Activated CD4-positive, alpha-beta T cell treated with anti-CD3 and anti-CD28 coated beads for 1 hour (primary cell): ENCODE measurements at places on chromosomes 12 and 14.

DNA sequence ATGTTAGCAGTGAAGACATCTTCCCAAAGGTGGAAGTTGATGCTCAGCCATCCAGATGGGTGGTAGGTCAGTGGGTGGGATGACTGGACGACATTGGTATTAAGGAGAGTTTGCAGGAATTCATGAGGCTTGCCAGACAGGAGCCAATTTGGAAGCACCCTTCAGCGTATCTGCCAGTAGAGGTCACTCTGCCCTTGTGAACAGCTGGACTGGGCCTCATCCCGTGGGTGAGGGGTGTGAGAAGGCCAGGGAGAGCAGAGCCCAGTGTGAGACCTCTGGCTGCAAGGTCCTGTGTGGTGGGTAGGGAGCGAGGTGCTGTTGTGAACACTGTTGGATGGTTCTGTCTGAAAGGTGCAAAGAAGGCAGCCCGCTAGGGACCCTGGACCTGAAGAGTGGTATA, 37.7 kb downstream of the SLC5A8 start:
- no peak for DNase-seq

DNA sequence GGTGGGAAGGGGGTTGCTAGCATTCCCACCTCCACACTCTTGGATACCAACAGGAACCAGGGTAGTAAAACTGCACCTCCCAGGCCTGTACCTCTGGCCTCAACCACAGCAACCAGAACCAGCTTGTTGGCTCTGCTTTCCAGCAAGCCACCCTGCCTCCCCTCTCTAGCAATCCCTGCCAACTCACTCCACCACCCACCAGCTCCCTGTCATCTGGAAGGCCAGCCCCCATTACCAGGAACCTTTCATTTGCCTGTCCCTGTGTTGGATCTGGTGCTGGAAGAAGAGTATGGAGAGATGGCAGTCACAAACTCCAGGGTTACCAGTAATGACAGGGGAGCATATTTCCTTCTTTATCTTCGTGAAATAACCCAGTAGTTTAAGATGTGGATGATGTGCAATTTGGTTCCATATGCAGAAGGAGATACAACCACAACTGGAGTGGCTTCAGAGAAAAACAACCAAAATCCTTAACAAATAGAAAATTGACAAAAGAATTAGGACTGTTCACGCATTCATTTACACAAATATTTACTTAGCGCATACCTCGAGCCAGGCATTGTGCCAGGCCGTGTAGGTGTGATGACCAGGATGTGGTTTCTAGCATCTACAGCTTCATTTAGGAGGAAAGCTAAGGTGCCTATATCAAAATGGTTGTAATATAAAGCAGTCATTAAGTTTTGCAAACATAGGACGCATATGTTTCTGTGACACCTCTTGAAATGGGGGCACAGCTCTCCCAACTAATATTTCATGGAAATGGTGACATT, 3.4 kb downstream of the B4GALNT3 start:
- no peak for DNase-seq

DNA sequence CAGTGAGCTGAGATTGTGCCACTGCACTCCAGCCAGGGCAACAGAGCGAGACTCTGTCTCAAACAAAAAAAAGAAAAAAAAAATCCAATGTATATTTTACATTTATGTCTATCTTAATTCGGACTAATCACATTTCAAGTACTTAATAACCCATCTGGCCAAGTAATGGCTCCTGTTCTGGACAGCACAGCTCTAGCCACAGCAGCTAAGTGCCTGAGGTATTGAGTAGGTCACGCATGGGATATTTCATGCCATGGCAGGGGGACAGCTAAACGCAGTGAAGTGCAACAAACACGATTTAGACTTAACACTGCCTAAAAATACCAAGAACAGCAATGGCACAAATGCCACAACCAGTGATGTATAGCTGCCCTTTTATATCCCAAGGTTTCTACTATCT, 8.0 kb downstream of the BAZ1A start:
- no peak for DNase-seq

DNA sequence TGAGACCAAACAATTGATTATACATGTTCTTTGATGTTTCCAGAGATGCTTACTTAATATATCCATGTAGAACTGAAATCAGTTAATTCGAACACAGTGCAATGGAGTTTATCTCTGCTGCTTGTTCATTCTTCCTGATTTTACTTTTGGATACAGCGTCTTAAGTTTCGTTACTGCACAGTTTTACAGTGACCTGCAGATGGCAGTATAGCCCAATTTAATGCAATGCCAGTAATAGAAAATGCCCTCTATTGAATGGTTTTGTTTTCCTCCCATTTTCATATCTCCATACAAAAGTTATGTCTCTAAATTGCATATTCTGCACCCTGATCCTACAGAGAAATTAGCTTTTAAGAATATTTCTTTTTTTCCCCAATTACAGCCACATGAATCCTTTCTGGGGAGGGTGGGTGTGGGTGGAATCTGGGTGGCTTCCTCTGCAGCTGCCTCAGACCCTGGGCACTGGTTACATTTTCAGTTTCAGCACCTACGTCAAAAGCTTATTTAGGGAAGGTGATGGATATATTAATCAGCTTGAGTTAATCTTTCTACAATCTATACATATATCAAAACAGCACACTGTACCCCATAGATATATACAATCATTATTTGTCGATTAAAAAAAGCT, 101.1 kb upstream of the DCD start:
- no peak for DNase-seq

GRCh38 chr12:40953076-40953475, 235.0 kb upstream of the PDZRN4 start:
- no peak for DNase-seq

- no peak for DNase-seq
Measured at GRCh38 chr14:90062127-90062794, 467 bp downstream of the KCNK13 start.

- DNase-seq: no peak
Measured at GRCh38 chr12:132702640-132703039, 8.0 kb upstream of the PGAM5 start.

DNA sequence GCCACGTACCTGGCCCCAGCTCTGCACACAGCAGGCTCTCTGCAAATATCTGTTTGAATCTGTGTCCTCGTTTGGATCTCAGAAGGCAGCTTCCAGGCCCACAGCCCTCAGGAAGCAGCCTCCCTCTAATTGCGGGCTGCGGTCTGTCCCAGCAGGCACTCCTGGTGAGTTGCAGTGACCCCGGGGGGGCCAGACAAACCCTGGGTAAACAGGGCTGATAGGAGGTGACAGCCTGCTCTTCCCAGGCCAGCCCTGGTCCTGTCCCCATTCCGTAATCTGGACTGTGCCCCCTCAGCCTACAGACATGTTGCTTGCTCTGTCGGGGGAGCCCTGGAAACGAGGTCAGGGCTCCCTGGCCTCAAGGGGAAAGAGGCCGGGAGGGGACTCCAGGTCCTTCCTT, 2.0 kb downstream of the FOXN4 start:
- no peak for DNase-seq

DNA sequence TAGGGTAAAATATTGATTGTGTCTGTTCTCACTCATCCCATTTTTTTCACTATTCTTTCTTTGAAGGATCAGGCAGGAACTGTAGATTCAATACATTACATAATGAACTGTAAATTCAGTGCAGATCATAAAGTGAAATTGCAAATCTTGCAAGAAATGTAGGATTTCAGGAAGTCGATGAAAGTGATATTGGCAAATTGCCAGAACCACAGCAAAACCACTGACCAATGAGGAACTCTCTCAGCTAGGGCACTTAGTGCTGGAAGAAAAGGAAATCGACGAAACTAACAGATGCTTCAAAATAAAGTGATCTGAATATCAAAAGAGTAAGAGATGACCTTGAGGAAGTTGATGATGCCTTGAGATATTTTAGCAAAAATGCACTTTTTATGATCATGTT, 157.6 kb downstream of the AACS start:
- DNase-seq: no peak

DNA sequence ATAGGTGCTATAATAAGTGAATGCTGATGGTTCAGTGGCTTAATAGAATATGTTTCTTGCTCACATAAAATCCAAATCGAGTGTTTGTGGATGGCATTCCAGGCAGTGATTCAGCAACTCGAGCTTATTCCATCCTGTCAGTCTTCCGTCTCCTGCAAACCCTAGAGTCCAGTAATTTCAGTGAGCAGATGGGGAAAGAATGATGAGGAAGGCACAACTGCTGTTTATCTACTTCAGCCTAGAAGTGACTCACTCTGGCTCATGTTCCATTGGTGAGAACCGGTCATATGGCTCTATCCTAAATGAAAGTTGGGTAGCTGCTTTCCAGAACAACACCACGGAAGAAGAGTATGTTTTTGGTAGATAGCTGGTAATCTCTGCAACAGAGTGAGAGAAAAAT, 421.8 kb upstream of the PDE3A start:
- DNase-seq: no peak

DNA sequence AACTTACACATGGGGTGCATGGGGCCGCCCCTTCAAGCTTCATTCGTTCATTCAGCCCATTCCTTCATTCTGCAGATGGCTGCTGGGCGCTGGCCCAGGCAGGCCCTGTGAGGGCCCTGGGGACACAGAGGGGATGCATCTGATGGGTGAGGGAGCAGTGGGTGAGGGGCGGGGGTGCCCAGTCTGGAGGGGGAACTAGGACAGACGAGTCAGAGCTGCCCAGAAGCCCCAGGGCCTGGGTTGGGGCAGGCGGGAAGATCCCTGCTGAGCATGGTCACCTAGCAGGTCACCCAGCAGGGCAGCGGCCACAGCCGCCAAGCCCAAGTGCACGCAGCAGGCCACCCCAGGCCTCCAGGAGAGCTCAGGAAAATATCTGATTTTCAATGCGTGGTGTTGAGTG, 14.1 kb downstream of the TRMT61A start:
- DNase-seq: no peak

GRCh38 chr14:33917661-33918060, 33.2 kb downstream of the EGLN3 start:
- DNase-seq: no peak

GRCh38 chr12:112161711-112162110, 36.4 kb downstream of the TRAFD1 start:
- no peak for DNase-seq

DNA sequence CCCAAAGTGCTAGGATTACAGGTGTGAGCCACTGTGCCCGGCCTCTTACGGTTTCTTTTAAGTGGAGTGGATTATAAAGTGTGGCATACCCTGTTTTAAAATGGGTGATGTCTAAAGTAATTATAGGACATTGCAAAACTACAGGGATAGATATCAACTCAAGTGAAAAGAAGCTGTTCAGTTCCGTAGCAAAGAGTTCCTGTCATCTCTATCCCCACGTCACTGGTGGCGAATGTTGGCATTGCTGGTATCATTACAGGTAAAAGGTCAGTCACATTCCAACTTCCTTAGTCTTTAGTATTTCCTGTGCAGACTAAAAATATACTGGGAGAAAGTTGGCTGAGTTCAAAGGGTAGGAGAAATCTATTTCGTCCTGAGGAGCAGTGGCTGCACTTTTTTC, 95.6 kb upstream of the SLC38A2 start:
- no peak for DNase-seq

GRCh38 chr12:3195859-3196483, 118.8 kb downstream of the TSPAN9 start:
- DNase-seq: no peak

DNA sequence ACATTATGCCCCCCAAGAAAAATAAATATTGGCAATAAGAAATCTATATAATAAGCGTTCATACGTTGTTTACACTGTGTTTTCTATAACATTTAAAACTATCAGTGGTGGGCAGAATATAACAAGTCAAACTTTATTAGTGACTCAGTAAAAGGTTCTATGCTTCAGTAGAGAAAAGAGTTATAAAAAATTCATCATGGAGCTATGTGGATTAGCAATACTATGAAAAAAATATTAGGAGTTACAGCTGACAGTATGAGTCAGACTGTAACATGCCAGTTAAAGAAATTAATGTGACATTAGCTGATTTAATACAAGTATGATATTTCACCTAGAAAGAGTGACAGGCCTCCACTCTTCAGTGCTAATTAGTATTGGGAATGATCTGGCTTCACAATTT, 125.1 kb upstream of the GARIN6 start:
- DNase-seq: no peak

- DNase-seq: no peak
Measured at GRCh38 chr14:68178282-68178681, 358.7 kb downstream of the RAD51B start.

GRCh38 chr14:104559028-104559803, 20.3 kb upstream of the C14orf180 start:
- no peak for DNase-seq

DNA sequence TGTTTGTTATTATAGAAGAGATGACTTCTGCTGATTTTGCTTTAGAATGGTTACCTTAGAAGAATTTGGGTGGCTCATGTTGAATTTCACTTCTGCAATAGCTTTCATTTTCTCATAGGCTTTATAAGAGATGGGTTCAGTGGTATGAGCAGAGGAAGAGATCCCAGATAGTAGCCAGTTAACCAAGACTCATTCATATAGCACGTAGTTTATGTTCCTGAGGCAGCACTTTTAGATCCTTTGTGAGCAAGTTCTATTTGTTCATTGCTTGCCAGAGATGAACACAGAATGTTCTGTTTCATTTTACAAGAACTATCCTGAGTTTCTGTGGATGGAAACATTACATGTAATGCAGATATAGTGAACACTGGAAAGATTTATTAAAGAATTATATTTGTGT, 32.2 kb downstream of the RAB21 start:
- no peak for DNase-seq

DNA sequence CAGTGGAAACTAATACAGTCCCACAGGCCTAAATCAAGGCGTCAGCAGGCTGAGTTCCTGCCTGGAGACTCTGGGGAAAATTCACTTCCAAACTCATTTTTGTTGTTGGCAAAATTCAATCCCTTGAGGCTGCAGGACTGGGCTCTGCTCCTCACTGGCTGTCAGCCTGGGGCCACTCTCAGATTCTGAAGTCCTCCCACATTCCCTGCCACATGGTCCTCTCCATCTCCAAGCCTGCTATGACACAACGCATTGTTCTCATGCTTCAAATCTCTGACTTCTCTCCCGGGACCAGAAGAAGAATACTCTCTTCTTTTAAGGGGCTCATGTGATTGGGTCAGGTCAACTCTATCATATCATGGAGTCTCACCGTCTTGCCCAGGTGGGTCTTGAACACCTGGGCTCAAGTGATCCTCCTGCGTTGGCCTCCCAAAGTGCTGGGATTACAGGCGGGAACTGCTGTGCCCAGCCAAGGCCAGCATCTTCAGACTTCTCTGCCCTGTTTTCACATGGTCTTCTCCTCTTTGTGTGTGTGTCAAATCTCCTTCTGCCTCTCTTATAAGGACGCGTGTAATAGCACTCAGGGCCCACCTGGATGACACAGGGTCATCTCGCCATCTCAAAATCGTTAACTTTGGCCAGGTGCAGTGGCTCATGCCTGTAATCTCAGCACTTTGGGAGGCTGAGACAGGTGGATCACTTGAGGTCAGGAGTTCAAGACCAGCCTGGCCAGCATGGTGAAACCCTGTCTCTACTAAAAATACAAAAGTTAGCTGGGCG, 9.7 kb downstream of the P2RX7 start:
- no peak for DNase-seq
